GM12892 (cell line): ENCODE measurements at places on chromosomes 4 and X.

GRCh38 chr4:132114885-132115284 is 1034.2 kb upstream of the PCDH10 start:
- DNase-seq = no peak

- no peak for DNase-seq
Observed at GRCh38 chr4:123838474-123838873, 441.9 kb downstream of the SPRY1 start.

GRCh38 chrX:153820601-153821000 is 9.7 kb downstream of the PDZD4 start:
- DNase-seq = no peak

GRCh38 chrX:65502618-65503017 is 32.0 kb downstream of the LAS1L start:
- DNase-seq = no peak

GRCh38 chr4:10074767-10075105 is 41.9 kb downstream of the WDR1 start:
- DNase-seq = no peak

DNA sequence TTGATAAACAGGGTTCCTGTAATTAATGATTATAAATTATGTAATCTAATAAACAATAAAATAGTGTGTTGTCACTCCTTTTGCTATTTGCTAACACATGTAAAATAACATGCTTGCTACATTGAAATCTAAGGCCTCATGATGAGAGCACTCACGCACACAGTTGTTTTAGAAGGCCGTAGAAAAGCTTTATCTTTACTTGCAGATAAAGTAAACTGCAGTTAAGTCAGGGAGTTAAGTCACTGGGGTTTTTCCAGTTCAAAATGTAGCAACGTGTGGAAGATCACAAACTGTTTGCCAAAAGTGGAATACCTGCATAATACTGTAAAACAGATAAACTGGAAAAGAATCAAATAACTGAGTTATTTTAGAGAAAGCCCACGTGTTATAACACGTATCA is 187.3 kb upstream of the PACRGL start:
- DNase-seq = no peak

- DNase-seq = no peak
Observed at GRCh38 chr4:7698584-7698983, 241.1 kb downstream of the AFAP1 start.

- DNase-seq = no peak
Observed at GRCh38 chr4:141609243-141609642, 27.1 kb upstream of the IL15 start.

DNA sequence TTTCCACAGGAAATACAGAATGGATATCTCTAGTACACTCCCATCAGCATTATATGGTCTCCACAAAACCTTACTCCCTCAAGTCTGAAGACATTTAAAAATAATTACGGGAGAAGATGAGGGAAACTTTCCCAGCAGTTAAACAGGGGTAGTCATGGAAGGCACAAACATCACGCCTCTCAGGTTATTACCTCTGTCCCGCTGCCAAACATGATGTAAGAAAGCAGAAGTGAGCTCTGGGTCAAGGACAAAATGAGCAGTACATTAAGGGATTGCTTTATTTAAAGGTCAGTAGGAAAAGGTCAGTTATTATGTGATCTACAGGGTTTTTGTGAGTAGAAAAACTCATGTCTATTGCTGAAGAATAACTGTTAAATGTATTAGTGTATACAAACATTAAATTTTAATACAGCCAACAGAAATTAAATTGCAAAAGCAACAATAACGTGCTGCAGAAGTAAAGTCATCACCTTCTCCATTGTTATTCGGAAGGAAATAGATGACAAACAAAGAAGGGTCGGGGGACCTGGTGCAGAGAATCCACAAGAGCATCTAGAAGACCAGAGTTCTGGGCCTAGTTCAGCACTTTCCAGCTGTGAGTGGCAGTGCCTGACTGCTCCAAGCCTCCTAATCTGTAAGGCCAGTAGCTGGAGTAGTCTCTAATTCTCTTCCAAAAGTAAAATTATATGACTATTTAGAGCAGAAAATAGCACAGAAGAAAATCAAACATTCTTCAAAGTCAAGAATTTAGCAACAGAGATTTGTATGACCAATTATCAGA is 171.2 kb downstream of the PPP3CA start:
- DNase-seq = no peak

GRCh38 chrX:130184857-130185256 is 13.1 kb downstream of the RAB33A start:
- DNase-seq = no peak

- DNase-seq = no peak
Observed at GRCh38 chr4:123244137-123244536, 152.5 kb upstream of the SPRY1 start.
